Natural killer cell (primary cell): ENCODE measurements at places on chromosomes 2 and 18.
A peak's percentile ranks its signal among the peaks of the same experiment; 100 is the strongest.

DNA sequence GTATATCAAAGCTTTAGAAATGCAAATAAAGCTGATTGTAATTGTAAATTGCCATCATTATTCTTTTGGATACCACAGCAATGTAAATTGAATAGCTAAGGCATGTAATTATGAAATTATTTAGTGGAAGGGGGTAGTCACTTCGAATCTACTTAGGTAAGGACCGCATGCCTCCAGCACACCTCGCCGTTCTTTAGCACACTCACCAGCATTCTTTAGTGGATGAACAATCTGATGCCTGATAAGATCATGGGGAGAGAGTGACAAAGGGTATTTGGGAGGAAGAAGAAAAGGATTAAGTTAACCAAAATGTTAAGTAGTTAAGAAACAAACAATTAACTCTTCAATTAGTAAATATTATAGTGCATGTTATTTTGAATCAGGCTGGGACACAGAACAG is 46.4 kb upstream of the DSC1 start:
- no peak for DNase-seq

- DNase-seq, result no peak
Measured at GRCh38 chr2:199778655-199779054, 72.3 kb downstream of the FTCDNL1 start.

GRCh38 chr2:135144343-135144742 is 92.3 kb downstream of the RAB3GAP1 start:
- DNase-seq, result no peak

GRCh38 chr2:38631976-38632375 is 29.2 kb upstream of the HNRNPLL start:
- DNase-seq, result no peak

DNA sequence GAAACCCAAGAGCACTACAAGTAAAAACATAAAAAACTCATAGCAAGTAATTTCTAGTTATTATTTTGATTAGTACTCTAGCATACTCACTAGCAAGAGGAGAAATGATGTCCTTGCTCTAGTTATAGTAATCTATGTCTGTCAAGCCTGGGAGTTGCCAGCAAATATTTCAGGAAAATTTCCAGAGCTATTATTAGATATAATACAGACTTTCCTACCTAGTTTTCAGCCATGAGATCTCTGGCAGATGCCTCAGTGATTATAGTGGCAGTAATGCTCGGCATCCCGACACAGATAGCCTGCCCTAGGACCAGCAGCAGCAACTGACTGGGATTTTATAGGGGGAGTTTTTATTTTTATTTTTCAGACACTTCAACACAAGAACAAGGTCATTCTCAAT is 224.4 kb downstream of the ZNF385B start:
- DNase-seq, result no peak

GRCh38 chr2:149953627-149954026 is 366.1 kb upstream of the MMADHC start:
- DNase-seq, result no peak

GRCh38 chr2:176817061-176817565 is 395.5 kb upstream of the HNRNPA3 start:
- DNase-seq, result peak; percentile 26

- no peak for DNase-seq
Measured at GRCh38 chr2:241048149-241048948, 49.9 kb downstream of the SNED1 start.

GRCh38 chr2:8851811-8852560 is 14.6 kb upstream of the KIDINS220 start:
- DNase-seq, result no peak

GRCh38 chr2:53724536-53724935 is 43.1 kb upstream of the CHAC2 start:
- DNase-seq, result no peak

GRCh38 chr2:55966401-55967118 is 43.0 kb upstream of the EFEMP1 start:
- no peak for DNase-seq

GRCh38 chr2:187354661-187355060 is 93.4 kb downstream of the CALCRL start:
- DNase-seq, result no peak

GRCh38 chr2:148240838-148241237 is 219.9 kb downstream of the MBD5 start:
- no peak for DNase-seq

DNA sequence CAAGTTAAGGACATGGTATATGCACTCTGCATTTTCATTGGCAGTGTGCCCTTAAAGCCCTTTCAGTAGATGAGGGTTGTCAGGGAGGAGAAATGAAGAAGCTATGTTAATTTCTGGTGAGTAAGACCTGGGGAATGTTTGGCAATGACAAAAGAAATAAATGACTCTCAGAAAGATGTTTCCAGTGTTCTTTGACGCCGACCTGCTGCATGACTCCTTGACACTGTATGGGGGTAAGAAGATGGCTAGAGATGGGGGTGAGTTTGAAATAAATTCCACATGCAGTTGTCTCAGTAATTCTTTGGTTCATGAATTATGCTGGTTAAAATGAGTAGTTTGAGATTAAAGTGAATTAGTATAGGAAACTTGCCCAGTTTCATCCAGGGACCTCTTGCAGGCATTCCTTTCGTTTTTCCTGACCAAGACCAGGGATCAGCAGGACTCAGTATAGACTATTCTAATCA is 5.9 kb downstream of the CCDC121 start:
- no peak for DNase-seq

DNA sequence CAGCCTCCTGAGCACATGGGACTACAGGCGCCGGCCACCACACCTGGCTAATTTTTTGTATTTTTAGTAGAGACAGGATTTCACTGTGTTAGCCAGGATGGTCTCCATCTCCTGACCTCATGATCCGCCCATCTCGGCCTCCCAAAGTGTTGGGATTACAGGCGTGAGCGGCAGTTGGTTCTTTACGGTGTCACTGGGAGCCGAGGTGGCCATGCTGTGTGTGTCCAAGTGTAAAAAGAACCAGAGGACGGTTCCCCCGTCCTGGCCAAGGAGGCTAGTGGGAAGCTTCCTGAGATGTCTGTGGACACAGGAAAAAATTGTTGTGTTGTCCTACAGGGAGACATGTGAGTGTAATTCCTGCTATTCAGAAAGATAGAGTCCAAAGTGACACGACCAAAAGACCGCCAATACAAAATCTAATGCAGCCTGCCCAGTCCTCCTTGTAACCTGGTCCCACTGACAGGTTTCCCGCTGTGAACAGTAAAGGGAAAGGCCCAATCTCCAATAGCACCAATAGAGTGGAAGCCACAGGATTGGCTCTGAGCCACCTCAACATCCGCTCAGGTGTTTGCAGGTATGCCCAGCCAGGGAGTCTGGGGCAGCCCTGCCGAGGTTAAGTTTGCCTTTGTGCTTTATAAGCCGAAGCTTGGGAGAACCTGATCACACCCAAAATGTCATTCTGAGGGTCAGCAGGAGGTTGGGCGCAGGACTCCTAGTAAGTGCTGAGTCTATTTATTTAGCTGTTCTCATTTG is 40.6 kb downstream of the NCK2 start:
- no peak for DNase-seq
